Stimulated activated CD4-positive, alpha-beta T cell treated with anti-CD3 and anti-CD28 coated beads, Interleukin-1b, Interleukin-23, amount 100 ng/mL, for 48 hours (primary cell): ENCODE measurements at places on chromosomes 7 and 10.

DNA sequence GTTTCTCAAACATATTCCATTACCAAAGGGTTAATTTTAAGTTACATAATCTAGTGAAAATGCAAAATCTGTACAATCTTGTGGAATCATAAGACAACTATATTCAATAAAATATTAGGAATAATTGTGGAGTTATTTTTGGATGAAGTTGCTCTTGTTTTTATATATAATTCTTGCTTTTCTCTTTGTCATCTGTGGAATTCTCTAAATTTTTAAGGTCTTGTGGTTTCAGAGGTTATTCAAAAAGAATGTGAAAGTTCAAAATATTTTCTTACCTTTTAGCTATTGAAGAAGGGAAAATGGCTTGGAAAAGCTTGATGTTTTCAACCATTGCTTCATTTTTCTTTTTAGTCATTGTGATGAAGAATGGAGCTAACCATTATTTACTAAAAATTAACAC is 552.1 kb downstream of the TFEC start:
- no peak for DNase-seq

- no peak for DNase-seq
Measured at GRCh38 chr7:98178762-98179490, 32.3 kb upstream of the BHLHA15 start.

DNA sequence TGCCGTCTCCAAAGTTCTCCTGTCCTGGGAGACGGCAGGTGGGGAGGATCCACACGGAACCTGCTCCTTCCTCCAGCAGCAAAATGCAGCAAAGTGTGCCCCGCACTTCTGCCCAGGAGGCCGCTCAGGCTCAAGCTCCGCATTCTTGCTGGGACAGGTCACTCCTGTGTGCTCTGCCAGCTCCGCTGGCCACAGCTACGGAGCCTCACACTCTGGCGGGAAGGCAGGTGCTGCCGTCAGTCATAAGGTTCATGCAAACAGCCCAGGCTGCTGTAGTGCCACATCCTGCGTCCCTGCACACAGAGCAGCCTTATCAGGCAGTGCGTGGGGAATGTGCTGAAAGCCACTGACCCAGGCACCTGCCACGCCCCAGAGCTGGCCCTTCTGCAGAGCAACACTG is 22.4 kb downstream of the ADGRA1 start:
- no peak for DNase-seq

GRCh38 chr10:92567952-92568600 is 5.8 kb downstream of the IDE start:
- no peak for DNase-seq

DNA sequence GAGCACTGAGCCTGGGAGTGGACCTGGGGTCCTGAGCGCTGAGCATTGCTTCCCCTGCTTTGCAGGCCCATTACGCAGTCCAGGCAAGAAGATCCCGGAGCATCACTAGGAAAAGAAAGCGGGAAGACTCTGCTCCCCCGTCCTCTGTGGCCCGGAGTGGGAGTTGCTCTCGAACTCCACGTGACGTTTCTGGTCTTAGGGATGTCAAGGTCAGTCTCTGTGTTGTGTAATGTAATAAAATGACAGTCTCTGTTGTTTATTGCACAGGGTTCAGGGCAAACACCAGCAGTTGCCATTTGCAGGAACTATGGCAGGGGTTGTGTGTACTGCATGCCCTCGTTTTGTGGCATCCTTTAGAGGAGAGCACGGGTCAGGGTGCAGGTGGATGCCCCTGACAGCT is 10.0 kb downstream of the IDI2 start:
- DNase-seq = no peak

DNA sequence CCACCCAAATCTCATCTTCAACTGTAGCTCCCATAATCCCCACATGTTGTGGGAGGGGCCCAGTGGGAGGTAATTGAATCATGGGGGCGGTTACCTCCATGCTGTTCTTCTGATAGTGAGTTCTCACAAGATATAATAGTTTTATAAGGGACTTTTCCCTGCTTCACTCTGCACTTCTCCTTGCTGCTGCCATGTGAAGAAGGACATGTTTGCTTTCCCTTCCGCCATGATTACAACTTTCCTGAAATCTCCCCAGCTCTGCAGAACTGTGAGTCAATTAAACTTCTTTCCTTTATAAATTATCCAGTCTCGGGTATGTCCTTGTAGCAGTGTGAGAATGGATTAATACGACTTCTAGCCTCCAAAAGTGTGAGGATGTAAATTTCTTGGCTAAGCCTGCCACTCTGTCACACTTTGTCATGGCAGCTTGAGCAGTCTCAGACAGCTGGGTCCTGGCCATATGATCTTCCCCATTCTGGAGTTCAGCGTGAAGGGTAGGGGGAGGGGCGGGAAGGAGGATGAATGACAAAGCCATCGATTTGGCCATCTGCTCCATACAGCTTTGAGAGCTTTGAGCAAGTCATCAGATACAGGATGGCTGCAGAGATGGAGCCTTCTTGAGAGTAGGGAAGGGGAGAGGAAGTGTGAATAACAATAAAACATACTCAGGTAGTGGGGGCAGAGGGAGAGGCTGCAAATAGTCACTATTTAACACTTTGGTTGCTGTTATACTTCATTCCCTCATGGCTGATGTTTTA is 19.1 kb upstream of the INPP5F start:
- no peak for DNase-seq

GRCh38 chr7:70303309-70303708 is 705.0 kb downstream of the AUTS2 start:
- DNase-seq = no peak

DNA sequence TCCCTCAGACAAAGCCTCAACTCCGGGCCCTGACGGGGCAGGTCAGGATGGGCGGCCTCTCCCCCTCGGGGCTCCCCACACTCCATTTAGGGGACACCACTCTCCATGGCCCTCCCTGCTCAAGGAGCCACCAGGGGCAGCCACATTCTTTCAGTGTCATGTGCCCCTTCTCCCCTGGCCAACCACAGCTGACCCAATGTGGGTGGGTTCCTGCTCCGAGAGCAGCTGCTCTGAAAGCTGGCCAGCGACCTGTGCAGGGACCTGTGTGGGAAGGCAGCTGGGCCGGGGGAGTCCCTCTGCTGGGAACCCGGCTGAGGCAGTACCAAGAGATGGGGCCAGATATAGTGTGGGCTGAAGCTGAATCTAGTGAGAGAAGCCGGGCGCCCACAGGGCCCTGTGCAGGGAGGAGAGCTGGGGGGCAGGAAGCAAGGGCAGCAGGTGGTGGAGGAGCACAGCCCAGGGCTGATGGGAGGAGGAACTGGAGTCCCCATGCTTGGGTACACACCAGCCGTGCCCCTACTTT is 40.6 kb upstream of the NPFFR1 start:
- no peak for DNase-seq

- DNase-seq = no peak
Measured at GRCh38 chr10:98060079-98060478, 29.7 kb upstream of the CRTAC1 start.

DNA sequence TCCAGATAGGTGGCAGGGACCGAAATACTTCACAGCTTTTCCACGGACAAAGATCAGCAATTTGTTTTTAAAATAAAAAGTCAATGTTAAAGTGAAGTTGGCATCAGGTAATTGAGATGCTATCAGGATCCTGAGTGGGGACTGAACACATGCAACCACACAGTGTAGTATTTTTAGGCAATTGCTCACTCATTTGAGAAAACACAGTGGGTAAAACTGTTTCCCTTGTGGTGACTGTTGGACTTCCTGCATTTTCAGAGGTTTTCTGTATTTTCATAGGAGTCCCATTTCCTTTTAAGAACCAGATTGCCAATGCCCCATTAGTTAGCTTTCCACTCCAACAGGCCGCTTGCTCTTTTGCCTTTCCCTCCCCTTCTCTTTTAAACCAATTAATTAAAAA is 159.5 kb upstream of the ZNF32 start:
- no peak for DNase-seq
